ENCODE measurements at places on chromosomes 2 and 18.

DNA sequence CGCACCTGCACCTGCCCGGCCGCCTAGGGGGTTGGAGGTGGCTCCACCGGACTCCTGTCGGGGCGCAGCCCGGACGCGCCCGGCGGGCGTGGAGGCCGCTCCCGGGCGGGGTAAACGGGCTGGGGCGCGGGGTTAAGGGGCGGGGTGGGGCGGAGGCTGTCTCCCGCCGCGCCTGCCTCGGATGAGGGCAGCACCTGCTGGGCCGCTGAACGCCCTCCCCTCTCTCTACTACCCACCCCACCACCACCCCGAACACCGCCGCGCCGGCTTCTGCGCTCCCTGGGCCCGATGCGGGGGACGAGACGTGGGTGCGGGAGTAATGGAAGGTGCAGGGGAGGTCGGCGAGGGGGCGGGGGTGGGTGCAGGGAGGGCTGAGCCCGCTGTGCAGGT lies 224.8 kb upstream of the ID2 start:
- peak; percentile 39 for DNase-seq

DNA sequence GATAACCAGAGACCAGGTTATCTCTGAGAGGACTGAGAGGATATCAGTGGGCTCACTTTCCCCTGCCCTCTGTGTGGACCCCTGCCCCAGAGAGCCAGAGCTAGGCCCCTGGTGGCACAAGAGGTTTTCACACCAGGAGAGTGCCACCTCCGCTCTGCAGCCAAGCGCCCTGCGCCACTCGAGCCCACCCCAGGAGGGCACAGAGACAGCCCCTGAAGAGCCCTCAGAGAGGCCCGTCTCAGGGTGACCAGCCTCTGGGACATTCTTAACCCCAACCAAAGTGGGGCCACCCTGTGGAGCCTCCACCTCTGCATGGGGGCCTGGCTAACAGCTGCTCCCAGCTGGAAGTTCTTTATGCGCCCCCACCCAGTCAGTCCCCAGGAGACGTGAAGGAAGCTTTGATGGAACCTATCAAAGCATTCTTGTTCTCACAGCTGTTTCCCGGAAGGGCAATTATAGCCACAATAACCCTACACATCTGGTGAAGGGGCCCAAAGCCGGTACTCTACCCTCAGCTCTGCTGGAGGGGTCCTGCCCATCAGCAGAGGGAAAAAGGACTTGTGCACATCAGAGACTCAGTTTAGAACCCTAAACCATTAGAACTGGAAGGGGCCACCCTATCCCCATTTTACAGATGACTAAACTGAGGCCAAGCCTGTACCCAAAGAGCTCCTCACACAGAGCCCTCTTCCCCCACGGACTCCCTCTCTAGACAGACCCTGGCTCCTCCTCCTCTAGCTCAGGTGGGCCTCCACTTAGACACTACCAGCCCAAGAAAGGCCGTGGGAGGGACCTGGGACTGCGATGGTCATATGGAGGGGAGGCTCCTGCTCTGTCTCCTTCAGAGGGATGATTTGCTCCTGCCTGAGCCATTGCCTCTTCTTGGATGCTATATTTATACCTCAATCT lies 101.1 kb downstream of the ZFP36L2 start:
- DNase-seq = no peak

DNA sequence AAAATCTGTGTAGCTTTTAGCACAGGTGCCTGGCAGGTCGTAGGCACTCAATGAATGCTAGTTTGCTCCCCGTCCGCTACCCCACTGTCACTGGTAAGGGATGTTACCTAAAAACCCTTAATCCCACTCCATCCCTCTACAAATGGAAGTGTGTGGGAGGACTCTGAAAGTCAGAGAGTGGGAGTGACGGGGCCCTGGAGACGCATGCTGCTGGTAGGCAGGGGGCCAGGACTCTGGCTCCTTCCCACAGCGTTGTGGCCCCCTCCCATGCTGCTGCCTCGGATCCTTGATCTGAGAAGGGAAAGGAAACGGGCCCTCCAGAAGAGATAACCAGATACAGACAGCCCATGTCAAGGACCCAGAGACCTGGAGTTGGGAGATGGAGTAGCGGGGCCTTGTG lies 249.3 kb downstream of the HAUS1 start:
- DNase-seq = no peak

GRCh38 chr2:164567335-164567989 lies 53.8 kb downstream of the GRB14 start:
- DNase-seq = no peak

DNA sequence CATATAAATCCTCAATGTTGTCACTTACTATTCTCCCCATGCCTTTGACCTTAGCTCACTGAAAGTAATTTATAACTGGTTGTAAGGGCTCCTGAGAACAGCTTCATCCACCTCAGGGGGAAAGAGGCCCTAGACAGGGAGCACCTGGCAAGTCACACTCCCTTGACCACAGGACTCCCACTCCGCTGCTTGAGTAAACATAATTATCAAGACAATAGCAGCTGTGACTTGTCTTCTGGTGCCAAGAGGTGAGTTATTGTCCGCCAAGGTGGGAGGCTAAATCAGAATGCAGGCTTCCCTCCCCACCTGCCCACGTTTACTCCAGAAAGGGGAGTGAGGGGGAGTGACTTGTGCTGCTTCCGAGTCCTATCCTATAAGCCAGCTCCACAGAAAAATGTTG lies 230.6 kb upstream of the LRATD1 start:
- no peak for DNase-seq

GRCh38 chr2:152440049-152440448 lies 105.1 kb downstream of the FMNL2 start:
- no peak for DNase-seq

DNA sequence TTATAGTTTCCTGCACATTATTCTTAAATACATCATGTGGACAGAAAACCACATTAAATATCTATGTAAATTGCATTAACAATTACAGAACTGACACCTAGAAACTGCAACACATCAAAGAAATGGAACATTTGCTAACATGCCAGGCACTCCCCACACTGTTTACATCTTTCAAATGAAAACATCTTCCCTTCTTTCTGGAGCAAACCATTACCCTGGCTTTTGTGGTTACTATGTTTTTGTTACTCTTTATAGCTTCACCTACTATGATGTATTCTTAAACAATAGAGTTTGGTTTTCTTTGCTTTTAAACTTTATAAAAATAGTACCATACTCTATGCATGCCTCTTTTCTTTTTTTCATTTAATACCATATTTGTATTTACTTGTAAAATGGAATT lies 1894.5 kb upstream of the CELF4 start:
- DNase-seq = no peak

GRCh38 chr2:85761512-85761944 lies 7.7 kb downstream of the ATOH8 start:
- DNase-seq = no peak

GRCh38 chr18:27606741-27607140 lies 421.6 kb upstream of the CHST9 start:
- DNase-seq = no peak

GRCh38 chr2:241035818-241036396 lies 37.5 kb downstream of the SNED1 start:
- DNase-seq = no peak

- no peak for DNase-seq
Observed at GRCh38 chr18:36377626-36378025, 80.1 kb downstream of the FHOD3 start.

GRCh38 chr2:86557836-86558235 lies 5.4 kb downstream of the CHMP3 start:
- DNase-seq = no peak

DNA sequence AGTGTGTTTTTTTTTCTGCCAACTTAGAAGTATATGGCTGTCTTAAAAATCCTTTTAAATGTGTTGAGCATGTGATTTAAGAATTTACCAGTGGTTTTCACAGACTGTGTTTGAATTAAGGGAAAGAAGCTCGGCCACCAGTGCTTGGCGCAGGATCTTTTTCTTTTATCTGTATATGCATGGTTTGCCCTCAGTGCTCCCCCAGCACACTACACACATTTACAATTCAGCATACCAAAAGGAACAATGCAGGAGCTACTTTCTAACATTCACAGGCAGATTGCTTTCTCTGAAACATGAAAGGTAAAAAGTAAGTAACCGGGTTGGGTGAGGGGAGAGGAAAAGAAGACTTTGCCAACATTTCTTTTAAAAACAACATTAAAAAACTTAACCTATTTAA lies 3.9 kb downstream of the SALL3 start:
- no peak for DNase-seq

- no peak for DNase-seq
Observed at GRCh38 chr2:142848023-142848606, 29.3 kb upstream of the KYNU start.

GRCh38 chr2:160353166-160353565 lies 140.4 kb downstream of the RBMS1 start:
- DNase-seq = peak; percentile 34

- DNase-seq = peak; percentile 93
Observed at GRCh38 chr2:227817850-227818674, 4.4 kb downstream of the CCL20 start.

- DNase-seq = no peak
Observed at GRCh38 chr18:31241425-31241824, 76.5 kb upstream of the DSG1 start.

- DNase-seq = peak; percentile 37
Observed at GRCh38 chr2:214410918-214411554, at the start of gene VWC2L. Gene VWC2L (plus strand): TSS chr2:214411054. CDS start chr2:214414194, 3,140 bp downstream.
